ENCODE measurements at places on chromosomes 6 and 20.

GRCh38 chr6:88361298-88361697 is 195.2 kb upstream of the CNR1 start:
- H3K27ac ChIP-seq: no peak overlapping the region
- H3K4me3 ChIP-seq: no peak overlapping the region
- no peaks in the 10 kb centered on the region for H3K4me1 ChIP-seq
- H3K36me3 ChIP-seq: no peaks in the 10 kb centered on the region

- no peak for DNase-seq
- no peaks in the 10 kb centered on the region for H3K27me3 ChIP-seq
- H3K4me1 ChIP-seq: peaks cover 4% of the 10 kb centered on the region
- no peaks in the 10 kb centered on the region for H3K36me3 ChIP-seq
Observed at GRCh38 chr6:145733810-145734209, 1.5 kb downstream of the EPM2A start.

- H3K4me1 ChIP-seq: peaks cover 6% of the 10 kb centered on the region
- no peak overlapping the region for H3K27ac ChIP-seq
- no peak overlapping the region for H3K4me3 ChIP-seq
- peaks cover 38% of the 10 kb centered on the region for H3K36me3 ChIP-seq
- no peak for DNase-seq
Observed at GRCh38 chr6:43623880-43624785, 4.9 kb downstream of the GTPBP2 start.

DNA sequence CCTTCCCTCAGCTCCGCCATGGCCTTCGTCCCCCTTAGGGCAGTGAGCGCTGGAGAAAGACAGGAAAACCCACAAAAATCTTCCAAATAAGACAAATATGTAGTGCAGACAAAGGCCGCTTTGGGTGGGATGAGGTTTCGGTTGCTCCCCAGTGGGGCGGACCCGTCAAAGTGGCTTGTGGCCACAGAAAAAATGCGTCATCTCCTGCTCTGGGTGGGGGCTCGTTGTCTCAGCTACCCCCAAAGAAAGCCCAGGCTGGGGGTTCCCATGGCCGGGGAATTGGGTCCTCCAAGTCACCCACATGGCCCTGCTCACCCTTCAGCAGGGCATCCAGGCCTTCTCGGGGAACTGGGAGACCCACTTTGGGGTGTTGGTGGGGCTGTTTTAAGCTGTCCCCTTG is 21.9 kb upstream of the SCUBE3 start:
- no peaks in the 10 kb centered on the region for H3K4me1 ChIP-seq
- H3K27ac ChIP-seq: peak overlapping the region; percentile 61
- H3K27me3 ChIP-seq: no peaks in the 10 kb centered on the region

DNA sequence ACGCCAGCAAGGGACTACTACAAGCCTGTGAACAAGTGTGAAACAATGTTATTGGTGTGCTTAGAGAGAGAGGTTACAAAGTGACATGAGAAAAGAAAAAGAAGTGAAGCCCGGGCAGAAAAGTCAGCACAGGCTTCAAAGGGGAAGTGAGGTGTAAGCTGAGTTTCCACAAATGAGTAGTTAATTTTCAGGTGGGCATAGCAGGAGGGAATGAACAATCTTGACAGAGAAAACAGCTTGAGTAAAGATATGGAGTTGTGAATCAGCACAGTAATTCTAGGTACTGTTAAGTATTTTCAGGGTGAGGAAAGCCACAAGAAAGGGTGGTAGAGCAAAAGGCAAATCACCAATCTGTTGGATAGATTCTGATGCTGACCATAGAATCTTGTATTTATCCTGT is 4.3 kb downstream of the KCNQ5 start:
- DNase-seq: no peak
- no peak overlapping the region for H3K27ac ChIP-seq
- no peaks in the 10 kb centered on the region for H3K36me3 ChIP-seq
- H3K4me1 ChIP-seq: peaks cover 14% of the 10 kb centered on the region

- H3K36me3 ChIP-seq: peaks cover 21% of the 10 kb centered on the region
- no peak overlapping the region for H3K27ac ChIP-seq
- no peaks in the 10 kb centered on the region for H3K27me3 ChIP-seq
- no peak overlapping the region for H3K4me3 ChIP-seq
- no peak for DNase-seq
- H3K4me1 ChIP-seq: no peaks in the 10 kb centered on the region
Observed at GRCh38 chr20:62253398-62253797, 15.1 kb downstream of the OSBPL2 start.

Data from T-cell (primary cell).